ENCODE measurements at places on chromosomes 5 and 9. TPM values are rescaled to one million over a fixed set of nuclear protein-coding genes. Genes with fewer than 3 reads are reported as not detected.

Gene C7
- total RNA-seq: not detected

Gene CCDC183
- total RNA-seq: 0.76 TPM

Gene GABRP
- not detected for total RNA-seq

Gene N4BP3
- 3.4 TPM for total RNA-seq

Gene QSOX2
- total RNA-seq: 12.5 TPM

Gene RPL35
- 1,574 TPM for total RNA-seq

Gene INSL4
- total RNA-seq: not detected

Gene SLC6A19
- total RNA-seq: not detected

Gene ASPN
- total RNA-seq: not detected

Gene SPATA31A3
- total RNA-seq: not detected

Gene NKD2
- total RNA-seq: 2.9 TPM

Gene NFX1
- 39.8 TPM for total RNA-seq

Gene NEUROG1
- total RNA-seq: not detected

Gene SELENOP
- total RNA-seq: not detected
